ENCODE measurements at places on chromosomes 7 and 10.

DNA sequence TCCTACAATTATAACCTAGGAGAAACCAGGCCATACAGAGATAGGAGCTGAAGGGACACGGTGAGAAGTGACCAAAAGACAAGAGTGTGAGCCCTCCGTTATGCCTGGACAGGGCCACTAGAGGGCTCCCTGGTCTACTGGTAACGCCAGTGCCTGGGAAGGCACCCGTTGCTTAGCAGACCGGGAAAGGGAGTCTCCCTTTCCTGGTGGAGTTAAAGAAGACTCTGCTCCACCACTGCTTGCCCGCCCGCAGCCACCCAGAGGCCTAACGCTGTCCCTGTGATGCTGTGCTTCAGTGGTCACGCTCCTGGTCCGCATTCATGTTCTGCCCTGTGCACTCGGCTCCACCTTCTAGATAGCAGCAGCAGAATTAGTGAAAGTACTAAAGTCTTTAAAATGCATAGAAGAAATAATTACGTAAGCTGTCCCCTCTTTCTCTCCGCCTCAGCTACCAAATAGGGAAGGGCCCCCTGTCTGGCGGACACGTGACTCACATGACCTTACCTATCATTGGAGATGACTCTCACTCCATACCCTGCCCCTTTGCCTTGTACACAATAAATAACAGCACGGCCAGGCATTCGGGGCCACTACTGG is 34.8 kb downstream of the GRID2IP start:
- peak; percentile 52 for DNase-seq

DNA sequence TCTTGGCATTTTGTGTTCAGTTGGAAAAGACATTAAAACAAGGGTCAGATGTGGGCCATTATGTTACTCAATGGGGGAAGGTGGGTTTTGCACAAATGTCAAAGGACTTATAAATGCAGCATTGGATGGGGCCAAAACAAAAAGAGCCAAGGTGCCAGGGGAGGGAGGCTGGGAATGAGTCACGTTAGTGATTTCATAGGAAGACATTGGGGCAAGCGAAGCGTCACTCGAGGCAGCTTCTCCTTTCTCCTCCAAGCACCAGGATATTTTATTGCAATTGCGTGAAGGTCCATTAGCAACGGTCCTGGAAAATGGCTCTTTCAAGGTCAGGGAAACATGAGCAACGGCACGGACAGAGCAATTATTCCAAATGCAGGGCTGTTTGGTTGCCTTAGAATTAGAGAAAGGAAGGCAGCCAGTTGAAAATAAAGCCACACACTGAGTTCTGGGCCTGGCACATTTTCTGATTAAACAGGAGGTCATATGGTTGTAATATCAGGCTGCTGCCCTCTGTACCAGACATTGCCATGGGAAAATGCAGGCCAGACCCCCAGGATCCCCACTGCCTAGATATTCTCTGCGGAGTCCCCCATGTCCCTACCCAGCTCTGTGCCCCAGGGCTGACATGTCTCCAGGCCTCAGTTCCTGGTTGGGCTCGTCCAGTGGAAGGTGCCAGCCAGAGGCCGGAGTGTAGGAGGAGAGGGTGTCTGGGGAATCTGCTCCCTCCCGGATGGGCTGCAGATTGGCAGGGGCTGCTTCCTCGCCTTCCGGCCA is 63.3 kb upstream of the NANOS1 start:
- no peak for DNase-seq

- no peak for DNase-seq
These were observed 415.4 kb upstream of the AUTS2 start for GRCh38 chr7:69182596-69183467.

DNA sequence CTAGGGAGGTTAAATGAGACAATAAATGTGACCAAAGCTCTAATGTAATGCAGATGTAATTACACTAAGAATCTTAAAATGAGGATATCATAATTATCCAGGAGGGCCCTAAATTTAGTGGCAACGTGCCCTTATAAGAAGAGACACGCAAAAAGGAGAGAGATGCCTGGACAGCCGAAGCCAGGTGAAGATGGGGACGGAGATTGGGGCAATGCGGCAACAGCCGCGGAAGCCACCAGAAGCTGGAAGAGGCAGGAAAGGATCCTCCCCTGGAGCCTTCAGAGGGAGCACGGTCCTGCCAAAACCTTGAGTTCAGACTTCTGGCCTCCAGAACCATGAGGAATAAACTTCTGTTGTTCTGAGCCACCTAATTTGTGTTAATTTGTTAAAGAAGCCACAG is 25.3 kb upstream of the C10orf71 start:
- DNase-seq: no peak

GRCh38 chr7:100411101-100411500 is 17.4 kb downstream of the ZCWPW1 start:
- no peak for DNase-seq

- no peak for DNase-seq
These were observed 85.4 kb downstream of the CCNY start for GRCh38 chr10:35421553-35422178.

- DNase-seq: no peak
These were observed 93.3 kb upstream of the RET start for GRCh38 chr10:42983591-42983990.

- DNase-seq: peak; percentile 25
These were observed 452.2 kb upstream of the SORCS1 start for GRCh38 chr10:107616463-107617410.

GRCh38 chr7:135510592-135511183 is 786 bp upstream of the CNOT4 start:
- DNase-seq: no peak

GRCh38 chr7:81183326-81183725 is 264.5 kb upstream of the SEMA3C start:
- no peak for DNase-seq

DNA sequence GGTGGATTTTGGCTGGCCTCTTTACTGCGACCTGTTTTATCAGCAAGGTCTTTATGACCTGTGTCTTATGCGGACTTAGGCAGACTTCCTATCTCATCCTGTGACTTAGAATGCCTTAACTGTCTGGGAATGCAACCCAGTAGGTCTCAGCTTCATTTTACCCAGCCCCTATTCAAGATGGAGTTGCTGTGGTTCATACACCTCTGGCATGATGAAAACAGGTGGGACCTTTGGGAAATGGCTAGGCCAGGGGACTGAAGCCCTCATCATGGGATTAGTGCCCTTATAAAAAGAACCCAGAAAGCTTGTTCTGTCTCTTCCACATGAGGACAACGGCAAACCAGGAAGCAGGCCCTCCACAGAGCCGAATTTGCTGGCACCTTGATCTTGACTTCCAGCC is 172.1 kb upstream of the MYO3A start:
- DNase-seq: no peak

GRCh38 chr10:971150-971542 is 17.1 kb upstream of the GTPBP4 start:
- no peak for DNase-seq

DNA sequence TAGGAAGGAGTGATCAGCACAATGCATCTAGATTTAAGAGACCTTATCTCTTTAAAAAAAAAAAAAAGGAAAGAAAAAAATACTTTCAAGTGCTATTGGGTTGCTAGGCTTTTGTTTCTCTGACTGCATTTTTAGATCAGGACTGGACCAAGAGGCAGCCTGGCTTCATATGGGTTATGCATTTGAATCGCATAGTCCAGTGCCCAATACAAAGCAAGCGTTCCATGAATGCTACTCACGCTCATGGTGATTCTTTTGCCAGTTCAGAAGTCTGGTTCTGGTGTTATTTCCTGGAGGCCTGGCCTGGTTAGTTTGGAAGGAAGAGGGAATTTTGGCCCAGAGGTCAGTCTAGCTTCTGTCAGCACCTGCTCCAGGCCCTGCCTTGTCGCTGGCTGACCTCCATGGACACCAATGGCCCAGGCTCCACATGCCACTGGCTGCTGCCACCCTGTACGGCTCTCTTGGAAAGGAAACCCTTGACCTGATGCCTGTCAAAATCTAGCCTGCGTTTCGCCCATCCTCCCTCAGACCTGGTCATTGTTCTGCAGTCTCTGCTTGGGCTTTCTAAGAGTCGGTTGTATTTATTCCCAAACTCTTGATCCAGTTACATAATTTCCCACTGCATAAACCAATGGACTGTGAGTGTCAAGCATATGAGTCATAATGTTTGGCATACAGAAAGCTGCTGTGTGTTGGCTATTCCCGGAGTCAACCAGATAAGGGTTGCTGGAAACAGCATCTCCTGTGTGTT is 74.3 kb upstream of the MKX start:
- DNase-seq: peak; percentile 81

DNA sequence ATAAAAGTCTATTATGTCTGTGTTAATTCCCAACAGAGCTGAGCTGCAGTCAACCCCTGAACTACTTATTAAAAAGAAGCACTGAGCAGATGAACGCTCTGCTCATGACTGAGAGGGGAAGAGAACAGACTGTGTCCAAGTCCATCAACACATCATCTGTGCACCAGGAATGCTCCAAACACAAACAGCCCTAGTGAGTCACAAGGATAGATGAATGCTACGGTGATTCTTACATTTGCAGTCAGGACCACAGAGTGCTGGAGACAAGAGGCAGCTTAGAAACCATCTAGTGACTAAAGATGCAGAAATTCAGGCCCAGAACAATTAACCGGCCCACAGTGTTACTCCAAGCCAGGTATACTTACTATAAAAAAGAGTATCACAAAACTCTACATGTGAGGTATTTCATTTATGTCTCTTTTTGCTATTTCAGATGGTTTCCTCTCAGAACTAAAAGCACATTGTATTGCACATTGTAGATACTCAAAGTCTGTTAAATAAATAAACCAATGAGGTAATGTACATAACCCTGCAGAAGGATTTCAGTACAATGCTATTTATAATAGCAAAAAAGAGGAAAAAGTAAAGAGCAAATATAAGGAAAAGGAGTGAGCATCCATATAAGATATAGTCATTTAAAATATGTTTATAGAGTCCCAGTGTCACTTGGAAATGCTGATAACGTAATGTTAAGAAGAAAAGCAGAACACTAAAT is 159.2 kb downstream of the KCNMA1 start:
- peak; percentile 50 for DNase-seq

DNA sequence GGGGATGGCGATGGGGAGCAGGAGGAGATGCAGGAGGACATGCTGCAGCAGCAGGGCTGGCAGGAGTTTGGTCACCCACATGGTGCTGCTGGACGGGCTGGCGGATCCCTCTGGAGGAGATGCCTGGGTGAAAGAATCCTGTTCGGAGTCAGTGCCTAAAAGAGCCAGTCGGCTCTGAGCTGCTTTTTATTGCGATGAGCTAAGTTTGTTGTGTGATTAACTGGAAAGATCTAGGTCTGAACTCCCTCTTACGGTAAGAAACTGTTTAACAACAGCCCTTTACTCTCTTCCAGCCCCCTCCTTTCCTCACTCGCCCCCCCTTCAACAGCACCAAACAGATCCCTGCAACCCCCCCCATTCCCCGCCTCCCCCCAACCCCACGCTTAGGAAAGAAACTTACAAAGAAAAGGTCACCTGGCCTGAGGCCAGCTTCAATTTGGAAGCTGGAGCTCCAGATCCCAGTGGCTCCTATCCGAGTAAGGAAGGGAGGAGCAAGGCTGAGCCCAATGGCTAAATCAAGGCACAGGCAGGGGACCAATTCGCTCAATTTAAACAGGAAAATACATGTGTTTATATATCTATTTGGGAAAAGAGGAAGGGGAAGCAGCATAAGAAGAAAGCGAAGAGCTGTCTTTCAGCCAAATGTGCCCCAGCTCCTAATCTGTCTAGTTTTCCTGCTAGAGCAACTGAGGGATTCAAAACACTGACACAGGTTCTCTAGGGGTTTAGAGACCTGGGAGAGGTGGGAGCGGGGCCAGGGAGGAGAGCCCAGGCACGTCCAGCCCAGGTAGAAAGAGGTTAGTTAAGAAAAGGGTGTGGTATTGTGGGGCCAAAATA is at the start of gene HGF:
HGF (minus strand) TSS at position 157 of the 837 bp plus-strand sequence; CDS start at position 81, 76 bp downstream.
- DNase-seq: peak; percentile 62

- DNase-seq: no peak
These were observed 160.7 kb downstream of the ZEB1 start for GRCh38 chr10:31479752-31480151.

DNA sequence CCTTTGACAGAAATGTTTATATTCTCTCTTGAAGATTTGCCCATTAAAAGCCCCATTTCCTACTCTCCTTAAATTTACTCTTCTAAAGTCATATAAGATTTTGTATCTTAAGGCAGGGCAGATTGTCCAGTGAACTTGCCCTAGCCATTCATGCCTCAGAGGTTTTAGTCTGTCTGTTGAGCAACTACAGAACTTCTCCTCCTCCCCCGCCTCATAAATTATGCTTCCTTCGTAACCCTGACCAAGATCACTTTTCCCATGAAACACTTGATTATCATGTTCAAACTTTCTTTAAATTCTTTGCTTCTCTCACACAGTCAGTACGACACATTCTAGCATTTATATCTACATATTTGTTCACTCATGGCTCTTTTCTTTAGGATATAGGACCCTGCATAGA is 621.3 kb downstream of the ANKRD7 start:
- no peak for DNase-seq

DNA sequence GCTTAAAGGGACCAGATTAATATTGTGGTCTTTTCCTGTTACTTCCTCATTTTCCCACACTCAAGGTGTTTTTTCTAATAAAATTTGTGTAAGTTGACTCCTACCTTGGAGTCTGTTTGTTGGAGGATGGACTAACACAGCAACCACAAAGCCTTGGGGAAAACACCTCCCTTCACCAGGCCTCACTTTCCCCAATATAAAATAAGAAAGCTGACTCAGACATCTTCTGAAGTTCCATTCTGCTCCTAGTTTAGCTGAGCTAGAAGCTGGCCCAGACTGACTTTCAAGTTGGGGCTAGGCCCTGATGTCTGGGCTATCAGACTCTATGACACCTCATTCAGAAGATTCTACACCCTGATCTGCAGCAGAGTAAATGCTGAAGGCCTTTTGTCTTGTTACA is 73.0 kb upstream of the ADRB1 start:
- no peak for DNase-seq

GRCh38 chr7:1275451-1276381 is 43.0 kb downstream of the UNCX start:
- no peak for DNase-seq

DNA sequence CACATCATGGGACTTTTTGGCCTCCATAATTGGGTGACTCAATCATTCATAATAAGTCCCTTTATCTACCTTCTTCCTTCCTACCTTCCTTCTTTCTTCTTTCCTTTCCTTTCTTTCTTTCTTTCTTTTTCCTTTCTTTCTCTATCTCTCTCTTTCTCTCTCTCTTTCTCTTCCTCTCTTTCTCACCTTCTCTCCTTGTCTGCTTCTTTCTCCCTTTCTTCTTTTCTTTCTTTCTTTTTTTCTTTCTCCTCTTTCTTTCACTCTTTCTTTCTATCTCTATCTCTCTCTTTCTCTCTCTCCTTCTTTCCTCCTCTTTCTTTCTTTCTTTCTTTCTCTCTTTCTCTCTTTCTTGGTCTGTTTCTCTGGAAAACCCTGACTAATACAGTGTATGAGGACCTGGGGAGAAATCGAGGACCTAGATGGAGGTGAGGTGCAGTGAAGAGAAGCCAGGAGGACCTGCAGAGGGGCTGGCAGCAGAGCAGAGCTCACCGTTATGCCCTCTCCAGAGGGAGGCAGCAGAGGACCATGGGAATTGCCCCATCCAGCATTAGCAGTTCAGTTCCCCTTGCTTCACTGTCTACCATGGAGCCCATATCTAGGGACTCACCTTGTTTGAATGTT is 52.7 kb upstream of the BTRC start:
- no peak for DNase-seq

GRCh38 chr10:45433716-45434469 is 59.9 kb downstream of the ALOX5 start:
- no peak for DNase-seq

GRCh38 chr10:13758756-13759155 is 172.0 kb downstream of the PRPF18 start:
- no peak for DNase-seq
